ENCODE measurements at places on chromosomes 3 and 15.

- no peak for DNase-seq
These were observed 32.1 kb upstream of the TJP1 start for GRCh38 chr15:29854413-29854812.

- no peak for DNase-seq
These were observed 281.3 kb downstream of the CLSTN2 start for GRCh38 chr3:140216249-140216648.

- peak; percentile 21 for DNase-seq
These were observed 28.7 kb upstream of the B3GNT5 start for GRCh38 chr3:183224180-183224970.

DNA sequence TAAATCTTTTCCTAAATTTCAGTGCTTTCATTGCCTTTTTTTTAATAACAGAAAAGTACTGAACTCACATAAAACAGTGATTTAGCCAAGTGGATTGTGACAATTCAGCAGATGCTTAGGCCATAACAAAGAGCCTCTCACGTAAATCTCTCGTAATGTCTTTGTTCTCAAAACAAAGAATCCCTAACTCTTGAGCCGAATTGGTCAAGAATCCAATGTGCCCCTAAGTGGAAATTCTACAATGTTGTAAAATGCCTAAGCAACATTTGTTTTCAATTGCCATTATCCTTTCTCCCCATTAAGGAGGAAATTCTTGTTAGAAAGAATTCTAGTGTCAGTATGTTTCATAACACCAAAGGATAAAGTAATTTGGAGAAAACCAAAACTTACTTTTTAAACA is 235.7 kb upstream of the THBS1 start:
- DNase-seq, result no peak

All from naive thymus-derived CD8-positive, alpha-beta T cell (primary cell).